ENCODE measurements at places on chromosomes 7 and 10.
A peak's percentile ranks its signal among the peaks of the same experiment; 100 is the strongest.

- no peak for DNase-seq
These were observed 26.9 kb downstream of the SPOCK2 start for GRCh38 chr10:72061491-72061890.

DNA sequence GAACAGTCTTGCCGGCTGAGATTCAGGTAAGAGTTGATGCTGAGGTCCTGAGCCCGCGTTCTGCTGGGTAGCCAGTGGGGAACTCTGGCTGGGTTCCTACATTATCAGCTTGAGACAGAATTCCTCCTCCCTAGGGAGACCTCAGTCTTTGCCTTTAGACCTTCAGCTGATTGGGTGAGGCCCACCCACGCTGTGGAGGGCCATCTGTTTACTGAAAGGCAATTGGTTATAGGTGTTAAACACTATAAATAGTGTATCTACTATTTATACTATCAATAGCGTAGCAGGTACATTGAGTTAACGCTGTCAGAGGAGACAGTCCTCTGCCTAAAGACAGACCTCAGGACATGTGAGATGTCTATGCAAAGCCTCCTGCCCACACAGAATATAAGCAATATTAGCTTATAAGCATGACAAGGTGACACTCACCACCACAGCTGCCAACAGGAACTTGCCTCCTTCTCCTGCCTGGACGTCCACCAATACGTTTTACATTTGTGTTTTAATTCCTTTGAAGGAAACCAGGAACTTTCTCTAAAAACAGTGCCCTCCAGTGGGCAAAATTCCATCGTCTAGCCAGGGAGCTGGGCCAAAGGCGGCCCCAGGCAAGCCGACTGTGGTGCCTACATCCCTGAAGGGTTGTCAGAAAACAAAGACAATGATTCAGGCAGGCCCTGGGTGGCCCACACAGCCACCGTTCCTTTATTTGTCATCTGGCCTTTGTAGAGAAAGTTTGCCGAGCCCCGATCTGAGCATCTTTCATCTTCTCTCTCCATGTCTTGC is 58.8 kb downstream of the INSIG1 start:
- DNase-seq = no peak

- DNase-seq = peak; percentile 19
These were observed 638 bp downstream of the BRAT1 start for GRCh38 chr7:2554661-2555111.

DNA sequence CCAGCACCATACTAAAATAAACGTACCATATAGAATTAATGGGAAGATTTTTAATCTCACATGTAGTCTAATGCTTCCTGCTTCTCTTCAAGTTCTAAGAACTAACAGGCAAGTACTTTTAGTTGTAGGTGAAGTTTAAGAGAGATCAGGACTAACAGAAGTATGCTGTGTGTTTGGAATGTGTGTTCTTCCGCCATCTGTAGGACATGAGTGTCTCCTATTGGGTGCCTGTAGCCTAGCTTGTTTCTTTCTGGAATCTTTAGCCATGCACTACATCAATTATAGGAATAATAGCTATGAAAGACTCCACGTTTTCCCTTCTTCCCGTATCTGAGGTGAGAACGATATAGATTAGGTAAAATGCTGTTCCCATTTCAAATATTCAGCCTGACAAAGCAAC is 140.2 kb upstream of the AHR start:
- no peak for DNase-seq

DNA sequence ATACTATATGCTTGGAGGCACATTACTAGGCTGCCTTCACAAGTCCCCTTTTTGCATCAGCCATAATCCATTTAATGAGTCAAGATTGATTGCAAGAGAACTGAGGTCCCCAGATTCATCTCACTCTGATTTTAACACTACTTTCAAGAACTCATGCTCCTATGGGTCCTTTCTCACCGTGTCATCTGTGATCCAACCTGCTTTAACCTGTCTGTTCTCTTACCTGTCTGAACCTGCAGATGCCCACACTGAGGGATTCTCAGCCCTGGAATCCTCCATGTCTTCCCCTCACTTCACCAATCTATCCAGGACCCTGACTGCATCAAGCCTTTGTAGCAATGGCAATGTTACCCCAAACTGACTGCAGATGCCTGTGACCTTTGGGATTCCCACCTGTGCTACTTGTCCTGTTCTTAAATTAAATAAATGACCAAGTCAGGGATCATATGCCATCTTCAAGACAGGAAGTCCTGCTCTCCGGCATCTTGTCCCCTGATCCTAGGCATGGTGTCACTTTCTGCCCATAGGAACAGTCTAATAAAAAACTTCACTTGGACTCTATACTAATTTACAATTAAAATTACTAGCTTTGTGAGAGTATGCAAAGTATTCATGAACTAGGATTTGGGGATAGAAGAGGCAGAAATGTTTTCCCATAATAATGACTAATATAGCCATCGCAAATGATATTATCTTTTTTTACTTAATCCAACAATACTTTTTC is 25.9 kb upstream of the GOT1 start:
- no peak for DNase-seq

DNA sequence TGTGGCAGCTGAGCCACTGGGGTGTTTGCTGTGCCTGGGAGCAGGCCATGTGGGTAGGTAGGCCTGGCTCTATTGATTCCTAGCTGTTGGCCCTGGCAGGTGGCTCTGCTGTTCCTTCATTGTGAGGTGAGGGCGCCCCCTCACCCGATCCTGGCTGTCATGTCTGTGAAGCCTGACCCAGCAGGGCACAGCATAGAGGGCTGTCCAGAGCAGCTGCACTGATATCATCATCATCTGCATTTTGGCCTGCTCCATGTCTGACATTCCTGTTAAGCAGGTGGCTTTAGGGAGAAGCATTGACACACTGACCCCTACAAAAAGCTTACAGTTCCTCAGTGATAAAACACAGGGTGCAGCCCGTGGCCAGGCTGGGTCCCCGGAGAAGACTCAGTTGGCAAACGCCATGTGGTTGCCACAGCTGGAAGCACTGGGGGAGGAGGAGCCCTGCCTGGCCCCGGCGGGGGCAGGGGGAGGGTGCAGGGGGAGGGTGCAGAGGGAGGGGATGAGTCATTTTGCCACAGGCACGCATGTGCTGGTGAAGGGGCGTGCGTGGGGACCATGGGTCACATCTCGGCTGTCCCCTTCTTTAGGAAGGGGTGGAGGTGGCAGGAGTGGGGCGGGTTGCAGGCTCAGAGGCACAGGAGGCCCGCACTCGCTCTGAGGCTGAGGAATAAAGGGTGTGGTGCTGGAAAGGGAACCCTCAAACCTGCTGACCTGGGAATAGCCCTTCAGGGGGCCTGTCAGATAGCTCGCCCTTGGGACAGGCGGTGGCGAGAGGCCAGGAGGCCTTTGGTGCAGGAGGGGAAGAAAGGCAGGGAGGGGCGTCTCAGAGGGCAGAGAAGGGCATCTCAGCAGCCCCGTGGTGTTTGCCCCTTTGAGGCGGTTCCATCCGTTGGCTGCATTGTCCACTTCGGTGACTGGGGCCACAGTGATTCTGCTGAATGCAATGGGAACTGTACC is 31.6 kb downstream of the IKZF1 start:
- no peak for DNase-seq

DNA sequence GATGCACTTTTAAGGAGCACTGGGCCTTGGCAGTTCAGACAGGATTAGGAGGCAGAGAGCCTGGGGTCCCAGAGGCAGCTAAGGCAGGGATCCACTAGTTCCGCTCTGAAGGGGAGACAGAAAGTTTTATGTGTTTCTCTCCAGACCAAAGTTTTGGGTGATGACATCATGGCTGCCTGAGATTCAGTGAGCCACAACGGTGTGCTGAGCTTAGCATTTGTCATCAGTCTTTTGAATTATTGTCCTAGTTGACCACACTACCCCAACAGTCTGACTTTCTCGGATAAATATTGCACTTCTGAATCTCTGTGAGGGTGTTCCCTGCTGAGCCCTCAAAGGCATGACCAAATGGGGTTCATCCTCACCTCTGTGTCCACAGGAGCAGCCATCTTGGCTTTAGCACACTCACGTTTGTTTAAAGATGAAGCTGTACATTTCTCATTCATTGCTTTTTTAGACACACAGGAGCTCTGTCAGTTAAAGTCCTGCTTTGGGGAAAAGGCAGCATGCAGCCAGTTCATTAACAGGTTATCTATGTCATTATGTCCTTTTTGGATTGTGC is 297.7 kb upstream of the LRGUK start:
- DNase-seq = no peak

- no peak for DNase-seq
These were observed 92.8 kb upstream of the TMEM168 start for GRCh38 chr7:112882991-112883390.

DNA sequence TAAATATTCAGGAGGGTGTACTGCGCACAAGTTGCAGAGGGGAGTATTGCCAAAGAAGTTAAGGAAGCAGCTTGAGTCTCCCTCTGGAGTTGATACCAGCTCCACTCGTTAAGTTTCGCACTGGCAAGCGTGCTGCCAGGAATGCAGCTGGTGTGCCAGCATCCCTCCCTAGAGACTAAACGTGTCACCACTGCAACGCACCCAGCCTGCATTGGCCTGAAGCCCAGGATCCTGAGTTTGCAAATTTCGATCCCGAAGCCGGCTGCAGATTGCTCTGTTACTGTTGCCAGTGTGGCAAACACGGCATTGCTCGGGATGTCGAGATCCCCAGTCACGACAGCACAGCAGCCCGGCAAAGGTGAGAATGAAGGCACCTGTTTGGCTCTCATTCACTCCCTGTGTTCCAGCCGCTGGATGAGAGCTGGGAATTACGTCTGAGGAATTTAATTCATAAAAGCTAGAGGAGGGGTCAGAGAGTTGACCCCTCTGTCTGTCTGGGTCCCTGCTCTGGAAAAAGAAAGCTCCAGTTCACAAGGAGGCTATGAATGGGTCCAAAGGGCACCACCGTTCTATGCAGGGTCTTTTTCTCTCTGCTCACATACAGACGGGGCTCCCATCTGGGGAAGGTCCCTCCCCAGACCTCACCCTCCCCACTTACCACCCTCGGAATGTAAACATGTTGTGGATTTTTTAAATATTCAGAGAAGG is 61.0 kb downstream of the NRP1 start:
- peak; percentile 58 for DNase-seq

- peak; percentile 56 for DNase-seq
These were observed 44.2 kb upstream of the DPYSL4 start for GRCh38 chr10:132142396-132143161.

DNA sequence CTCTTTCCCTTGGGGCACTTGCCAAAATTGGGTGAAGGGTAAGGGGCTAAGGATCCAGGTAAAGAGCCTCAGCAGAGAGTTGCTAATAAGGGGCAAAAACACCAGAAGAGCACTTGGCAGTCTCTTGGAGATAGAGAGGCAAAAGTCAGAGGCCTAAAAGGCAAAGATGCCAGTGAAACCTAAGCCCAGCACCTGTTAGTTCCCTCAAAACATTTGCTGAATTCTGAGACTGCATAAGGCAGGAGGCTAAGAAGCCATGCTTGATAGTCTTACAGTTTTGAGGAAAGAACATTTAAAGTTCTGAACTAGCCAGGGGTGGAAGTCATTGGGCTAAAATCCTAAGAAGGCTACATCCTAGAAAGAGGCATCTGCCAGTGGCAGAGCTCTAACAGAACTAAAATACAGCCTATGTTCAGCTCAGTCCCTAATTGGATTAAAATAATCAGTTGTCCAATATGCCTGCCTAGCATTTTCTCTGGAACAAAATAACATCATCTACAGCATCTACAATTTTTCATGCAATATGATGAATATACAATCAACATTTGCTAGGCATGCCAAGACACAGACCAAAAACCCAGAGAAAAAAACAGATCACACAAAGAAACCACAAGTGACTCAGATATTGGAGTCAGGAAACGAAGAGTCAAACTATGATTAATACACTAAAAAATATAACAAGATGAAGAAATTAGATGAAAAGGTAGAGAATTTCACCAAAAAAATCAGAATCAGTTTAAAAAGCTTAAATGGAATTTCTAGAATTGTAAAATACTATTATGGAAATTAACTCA is 7.7 kb downstream of the HTR7 start:
- no peak for DNase-seq

GRCh38 chr10:120262857-120263547 is 194.0 kb upstream of the PLPP4 start:
- no peak for DNase-seq

DNA sequence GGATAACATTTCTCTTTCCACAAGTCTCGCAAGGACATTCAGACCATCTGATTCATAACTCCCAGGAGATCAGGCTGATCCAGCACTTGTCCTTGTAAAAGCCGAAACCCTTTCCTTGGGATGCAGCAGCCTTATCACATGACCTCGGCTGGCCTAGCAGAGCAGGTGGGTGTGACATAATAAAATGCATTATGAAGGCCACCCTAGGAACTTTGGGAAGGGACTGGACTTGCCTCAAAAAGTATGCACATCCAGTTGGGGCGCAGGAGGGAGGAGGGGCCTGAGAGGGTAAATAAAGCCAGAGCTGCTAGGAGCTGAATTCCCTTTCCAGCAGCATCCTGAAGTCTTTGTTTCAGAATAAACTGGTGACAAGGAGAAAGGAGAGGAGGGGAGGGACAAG is 260.8 kb downstream of the SNX13 start:
- no peak for DNase-seq

DNA sequence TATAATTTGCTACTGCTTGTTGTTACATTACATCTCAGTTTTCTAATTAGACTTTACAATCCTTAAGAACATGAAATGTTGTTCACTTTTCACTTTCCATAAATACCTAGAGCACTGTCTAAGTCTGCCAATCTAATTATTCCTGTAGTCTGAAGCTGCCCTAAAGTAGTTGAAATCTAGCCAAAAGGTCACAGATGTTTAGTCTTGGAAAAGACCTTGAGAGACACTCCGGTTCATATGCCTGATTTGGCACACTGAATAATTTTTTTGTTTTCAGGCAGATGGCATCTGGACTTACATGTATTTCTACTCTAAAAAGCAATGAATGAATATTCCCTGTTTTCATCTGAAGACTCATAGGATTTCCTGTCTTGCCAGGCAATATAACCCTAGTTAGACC is 359.1 kb downstream of the ANKRD7 start:
- no peak for DNase-seq

DNA sequence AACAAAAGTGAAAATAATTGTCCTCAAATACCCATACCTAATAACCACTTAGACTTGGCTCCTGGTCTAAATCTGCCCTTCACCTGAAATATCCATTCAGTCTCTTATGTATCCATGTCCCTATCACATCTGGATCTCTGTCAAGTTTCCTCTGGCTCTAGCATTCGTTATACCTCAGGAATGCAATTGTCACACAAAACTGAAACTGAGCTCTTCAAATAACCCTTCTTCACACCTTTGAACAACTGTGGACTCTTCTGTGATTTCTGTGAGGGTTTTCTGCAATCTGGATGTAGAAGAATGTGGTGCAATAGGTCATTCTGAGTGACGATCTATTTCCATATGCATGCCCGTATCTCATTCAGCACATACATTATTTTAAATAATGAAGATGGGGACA is 53.5 kb upstream of the FGL2 start:
- DNase-seq = no peak

DNA sequence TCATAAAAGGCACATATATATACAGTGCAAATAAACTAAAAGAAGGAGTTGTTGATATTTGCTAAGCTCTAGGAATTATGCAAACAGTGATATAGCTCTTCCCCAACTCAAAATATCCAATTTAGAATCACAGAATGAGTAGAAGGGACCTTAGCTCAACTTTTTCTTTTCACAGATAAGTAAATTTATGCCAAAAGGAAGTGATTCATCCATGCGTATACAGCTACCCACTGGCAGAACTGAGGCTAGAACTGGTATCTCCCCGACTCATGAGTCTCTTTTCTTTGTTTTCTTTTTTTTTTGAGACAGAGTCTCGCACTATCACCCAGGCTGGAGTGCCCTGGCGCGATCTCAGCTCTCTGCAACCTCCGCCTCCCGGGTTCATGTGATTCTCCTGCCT is 54.2 kb upstream of the SVIL start:
- no peak for DNase-seq
